Stimulated activated CD8-positive, alpha-beta memory T cell treated with anti-CD3 and anti-CD28 coated beads, Interleukin-7, amount 100 ng/mL, for 4 hours (primary cell): ENCODE measurements at places on chromosomes 7 and 10.

DNA sequence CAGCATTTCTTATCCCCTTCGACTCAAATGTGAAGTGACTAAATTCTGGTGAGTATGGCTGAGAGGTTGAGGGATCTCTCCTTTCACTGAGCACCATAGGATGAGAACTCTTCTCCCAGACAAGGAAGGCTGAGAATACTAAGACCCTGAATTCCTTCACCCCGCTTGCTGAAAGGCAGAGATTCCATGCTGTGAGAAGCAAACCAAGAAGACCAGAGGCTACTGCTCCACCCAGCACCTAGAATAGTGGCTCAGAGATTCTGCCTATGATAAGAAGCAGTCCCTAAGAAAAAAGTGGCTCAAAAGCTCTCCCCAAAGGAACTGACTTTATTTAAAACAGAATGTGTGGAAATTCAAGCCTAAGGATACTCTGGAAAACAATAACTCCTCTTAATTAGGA is 26.7 kb upstream of the WNT2 start:
- no peak for DNase-seq

GRCh38 chr10:34830217-34830822 is 15.2 kb upstream of the PARD3 start:
- DNase-seq: no peak

DNA sequence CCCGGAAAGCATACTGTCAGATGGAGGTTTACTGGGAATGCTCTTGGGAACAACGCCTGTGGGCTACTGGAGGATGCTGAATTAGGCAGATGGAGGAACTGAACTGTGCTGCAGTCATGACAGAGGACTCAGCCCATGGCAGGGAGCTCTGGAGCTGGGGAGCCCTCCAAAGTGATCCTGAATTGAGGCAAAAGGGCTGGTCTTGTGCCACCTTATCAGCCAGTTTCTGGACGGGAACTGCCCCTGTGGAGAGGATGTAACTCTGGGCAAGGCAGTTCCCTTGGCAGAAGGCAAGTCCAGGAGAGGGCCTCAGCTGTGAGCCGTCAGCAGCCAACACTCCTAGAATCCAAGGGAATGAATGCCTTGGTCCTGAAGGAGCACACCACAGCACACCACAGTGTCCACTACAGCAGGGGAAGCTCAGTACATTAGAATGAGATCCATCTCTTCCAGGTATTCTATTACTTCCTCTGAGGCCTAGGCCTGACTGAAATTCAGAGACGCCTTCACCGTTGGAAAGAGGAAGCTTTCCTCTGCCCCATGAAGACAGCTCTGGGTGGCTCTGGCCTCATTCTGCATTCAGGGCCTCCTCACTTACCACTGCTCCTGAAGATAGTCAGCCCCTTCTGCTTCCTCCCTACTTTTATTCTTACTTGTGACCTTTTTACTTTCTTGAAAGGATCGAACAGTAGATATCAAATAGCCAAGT is 139.6 kb upstream of the GPR26 start:
- no peak for DNase-seq

DNA sequence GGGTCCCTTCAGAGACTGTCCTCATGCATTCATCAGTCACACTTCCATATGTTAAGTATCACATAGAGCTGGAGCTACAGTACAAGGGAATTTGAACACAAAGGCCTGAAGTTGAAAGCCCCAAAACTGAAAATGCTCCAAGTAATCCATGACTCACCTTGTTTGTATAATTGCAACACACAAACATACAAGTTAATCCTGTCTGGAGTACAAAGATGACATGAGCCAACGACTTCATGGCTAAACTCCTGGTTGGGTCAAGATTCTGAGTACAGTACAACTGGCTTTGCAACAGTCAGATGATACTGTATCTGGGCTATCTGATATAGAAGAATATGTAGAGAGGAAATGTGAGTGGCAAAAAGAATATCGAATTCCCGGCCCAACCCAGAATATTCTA is 73.1 kb upstream of the AASS start:
- no peak for DNase-seq

GRCh38 chr7:11747715-11748485 is 84.1 kb downstream of the THSD7A start:
- DNase-seq: no peak

- no peak for DNase-seq
Measured at GRCh38 chr10:34814223-34814912, 728 bp downstream of the PARD3 start.

DNA sequence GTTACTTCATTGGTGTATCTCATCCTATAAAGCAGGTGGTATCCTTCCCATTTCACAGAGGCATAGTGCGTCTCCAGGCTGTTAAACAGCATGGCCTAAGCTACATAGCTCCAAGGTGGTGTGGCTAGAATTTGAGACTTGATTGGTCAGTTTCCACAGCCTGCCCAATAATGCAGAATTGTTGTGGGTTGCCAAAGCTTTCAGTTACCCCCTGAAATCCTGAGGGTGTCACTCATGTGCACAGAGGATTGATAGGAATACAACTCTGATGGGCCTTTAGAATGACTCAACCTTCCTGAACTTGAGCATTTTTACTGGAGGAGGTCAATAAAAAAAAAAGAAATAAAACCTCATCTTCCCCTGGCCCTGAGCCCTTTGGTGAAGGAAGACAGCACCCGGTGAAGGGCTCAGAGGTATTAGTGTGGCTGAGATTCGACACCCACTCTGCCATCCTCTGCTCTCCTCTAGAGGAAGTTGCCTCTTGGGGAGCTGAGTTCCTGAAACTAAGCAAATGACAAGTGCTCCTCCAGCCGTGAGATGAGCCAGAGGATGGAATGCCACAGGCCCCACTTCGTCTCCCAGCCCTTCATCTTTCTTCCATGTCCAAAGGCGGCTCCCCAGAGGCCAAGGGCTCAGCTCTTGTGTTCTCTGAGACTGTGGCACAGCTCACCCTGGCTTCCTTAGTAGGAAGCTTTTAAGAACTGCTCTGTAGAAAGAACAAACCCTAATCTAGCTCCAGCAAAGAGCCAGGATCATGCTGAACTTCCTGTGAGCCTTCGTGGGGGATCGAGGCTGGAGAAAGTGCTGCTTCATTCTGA is 1.0 kb downstream of the ACSL5 start:
- DNase-seq: no peak

DNA sequence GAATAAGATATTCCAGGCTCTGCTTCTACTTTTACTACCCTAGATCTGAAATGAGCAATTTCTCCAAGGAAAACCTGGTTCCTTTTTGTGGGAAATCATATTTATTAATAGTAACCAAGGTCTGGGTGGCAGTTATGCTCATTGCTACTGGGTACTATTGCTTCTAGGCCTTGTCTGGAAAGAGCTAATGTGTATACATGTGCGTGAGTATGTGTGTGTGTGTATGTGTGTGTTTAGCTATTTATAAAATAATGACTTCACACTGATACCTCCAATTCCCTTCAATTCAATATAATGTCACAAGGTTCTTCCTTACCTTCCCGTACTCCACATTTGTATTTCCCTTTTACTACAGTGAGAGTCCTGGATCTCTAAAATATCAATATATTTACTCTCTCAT is 26.0 kb upstream of the PLCE1 start:
- DNase-seq: no peak

- DNase-seq: no peak
Measured at GRCh38 chr10:13038391-13038790, 36.9 kb upstream of the CCDC3 start.

DNA sequence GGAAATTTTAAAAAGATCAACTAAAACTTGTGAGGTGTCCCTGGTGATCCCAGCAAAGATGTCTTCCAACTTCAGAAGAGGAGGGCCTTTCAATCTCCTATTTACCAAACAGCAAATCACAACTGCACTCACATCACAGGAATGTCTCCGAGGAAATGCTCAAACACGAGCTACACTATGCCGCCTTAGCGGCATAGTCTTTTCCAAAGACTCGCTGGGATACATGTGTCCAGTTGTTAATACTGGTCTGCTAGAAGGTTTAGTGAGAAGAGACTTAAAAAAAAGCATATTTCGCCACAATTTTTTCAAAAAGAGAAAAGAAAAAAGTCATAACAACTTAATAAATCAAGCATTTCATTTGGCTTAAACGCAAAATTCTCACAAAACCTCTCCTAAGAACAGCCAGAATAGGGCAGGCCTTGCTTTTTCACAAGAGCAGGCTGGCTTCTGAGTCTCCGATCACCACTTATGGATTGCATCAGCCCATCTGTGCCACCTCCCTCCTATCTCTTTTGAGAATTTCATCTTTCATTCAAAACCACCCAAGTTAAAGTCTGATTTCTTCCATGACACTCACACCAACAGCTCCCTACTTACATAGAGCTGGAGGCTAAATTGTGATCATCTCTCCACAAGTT is 66.1 kb downstream of the GNA12 start:
- no peak for DNase-seq

- no peak for DNase-seq
Measured at GRCh38 chr10:63105225-63106110, 27.7 kb upstream of the NRBF2 start.

DNA sequence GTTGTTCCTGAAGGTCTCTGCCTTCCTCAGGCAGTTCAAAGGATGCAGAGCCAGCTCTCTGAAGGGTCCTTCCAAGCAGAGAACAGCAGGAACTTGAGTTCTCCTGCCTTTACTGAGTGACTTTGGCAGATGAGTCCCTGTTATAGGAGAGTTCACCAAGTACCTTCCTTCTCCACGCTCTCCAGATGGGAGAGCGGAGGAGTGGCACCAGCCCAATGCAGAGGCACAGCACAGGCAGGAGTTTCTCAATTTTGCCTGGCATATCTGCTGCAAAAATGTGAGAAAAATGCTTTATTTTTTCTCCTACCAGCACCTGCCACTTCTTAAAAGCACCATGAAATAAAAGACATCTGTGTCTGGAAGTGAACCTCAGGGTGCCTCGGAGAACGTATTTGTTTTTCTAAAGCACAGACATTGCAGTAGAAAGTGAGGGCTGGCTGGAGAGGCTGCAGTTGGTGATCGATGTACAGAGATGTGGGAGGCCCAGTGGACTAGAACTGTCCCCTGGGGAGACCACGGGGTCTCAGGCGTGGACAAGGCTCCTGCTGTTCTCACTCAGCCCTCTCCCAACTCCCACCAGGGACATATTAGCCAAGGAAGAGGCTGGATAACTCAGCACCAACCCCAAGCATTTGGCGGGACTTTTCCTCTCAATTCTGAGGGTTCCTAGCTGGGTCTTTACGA is 174.5 kb downstream of the WDR37 start:
- DNase-seq: no peak

- no peak for DNase-seq
Measured at GRCh38 chr10:650441-650851, 39.0 kb downstream of the DIP2C start.

- no peak for DNase-seq
Measured at GRCh38 chr10:112365014-112365432, 8.9 kb upstream of the ACSL5 start.

DNA sequence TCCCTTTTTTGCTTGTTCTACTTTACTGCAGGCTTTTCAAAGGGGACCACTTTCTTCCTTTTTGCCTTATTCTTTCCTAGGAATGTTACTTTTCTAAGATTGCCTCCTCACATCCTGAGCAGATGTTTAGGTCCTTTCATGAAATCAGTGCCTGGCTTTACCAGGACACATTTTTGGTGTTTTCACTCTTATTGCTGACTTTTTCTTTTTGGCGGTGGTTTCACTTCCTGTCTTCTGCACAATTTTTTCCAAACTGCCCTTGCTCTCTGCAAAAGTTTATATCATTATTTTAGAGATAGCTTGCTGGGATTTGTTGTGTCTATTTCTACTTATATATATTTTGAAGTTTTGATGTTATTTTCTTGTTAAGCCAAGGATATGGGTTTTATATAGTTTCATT is 332.2 kb upstream of the MTPN start:
- DNase-seq: no peak

DNA sequence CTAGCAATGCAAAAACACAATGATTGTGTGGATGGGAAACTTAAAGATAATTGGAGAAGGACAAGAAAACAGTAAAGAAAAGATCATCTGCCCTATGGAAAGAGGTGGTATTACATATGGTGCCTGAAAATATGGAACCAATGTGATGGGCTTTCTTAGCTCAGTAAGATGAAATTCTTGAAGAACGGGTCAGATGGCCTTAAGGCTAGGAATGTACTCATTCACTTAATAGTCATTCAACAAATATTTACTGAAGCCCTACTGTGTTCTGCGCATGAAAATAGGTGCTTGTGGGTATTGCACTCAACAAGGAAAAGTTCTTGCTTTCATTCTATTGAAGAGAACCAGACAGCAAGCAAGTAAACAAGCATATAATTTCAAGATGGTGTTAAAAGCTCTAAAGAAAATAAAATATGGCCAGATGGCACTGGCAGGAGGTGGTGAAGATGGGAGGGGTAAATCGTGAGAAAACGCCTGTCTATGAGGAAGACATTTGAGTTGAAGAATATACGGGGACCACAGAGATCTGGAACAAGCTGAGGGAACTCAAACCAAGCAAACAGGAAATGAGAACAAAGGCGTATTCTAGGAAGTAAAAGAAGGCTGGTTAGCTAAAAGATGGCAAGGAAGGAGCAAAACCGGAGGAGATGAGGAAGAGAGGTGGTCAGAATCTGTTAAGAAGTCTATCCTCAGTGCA is 179.7 kb downstream of the ANK3 start:
- DNase-seq: no peak

DNA sequence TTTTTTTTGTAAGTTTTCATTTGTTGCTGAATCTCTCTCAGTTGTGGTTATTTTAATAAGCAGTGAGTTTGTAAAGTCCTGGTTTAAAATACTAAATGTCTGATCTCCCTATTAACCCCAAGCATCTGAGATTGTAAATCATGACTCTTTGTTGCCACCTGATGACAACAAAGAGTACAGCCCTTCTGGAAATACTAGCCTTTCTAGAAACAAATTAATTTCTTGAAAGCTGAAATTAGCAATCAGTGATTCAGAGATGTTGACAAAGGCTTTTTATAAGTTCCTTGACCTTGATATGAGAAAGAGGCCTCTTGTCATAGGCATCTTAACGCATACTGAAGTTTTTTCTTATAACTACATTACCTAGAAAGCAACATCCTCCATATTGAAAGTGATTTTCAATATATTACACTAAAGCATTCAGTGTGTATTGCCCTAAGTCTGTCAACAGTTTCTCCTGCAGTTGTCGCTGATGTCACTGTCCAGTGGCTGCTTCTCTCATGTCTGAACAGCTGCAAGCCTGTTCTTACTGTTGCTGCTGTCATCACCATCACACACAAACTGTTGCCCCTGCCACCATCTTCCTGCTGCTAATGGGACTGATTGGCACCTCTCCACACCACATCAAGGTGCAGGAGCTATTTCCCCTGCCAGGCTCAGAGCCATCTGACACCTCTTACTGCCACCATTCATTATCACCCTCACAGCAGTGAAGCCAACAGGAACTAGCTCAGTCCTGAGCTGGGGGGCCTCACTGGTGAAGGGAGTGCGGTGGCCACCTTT is 95.1 kb upstream of the LRGUK start:
- no peak for DNase-seq

GRCh38 chr7:23472956-23473843 is 2.9 kb upstream of the IGF2BP3 start:
- no peak for DNase-seq

GRCh38 chr7:54342458-54342857 is 199.7 kb upstream of the VSTM2A start:
- no peak for DNase-seq

- no peak for DNase-seq
Measured at GRCh38 chr7:84364708-84365107, 170.1 kb upstream of the SEMA3A start.
